ENCODE measurements at places on chromosomes 7 and 10. TPM values are rescaled to one million over a fixed set of nuclear protein-coding genes. Genes with fewer than 3 reads are reported as not detected.

- DNase-seq = no peak
These were observed 57.2 kb downstream of the CALML3 start for GRCh38 chr10:5581670-5582566.

GRCh38 chr7:28879105-28879504 is 79.0 kb downstream of the TRIL start:
- no peak for DNase-seq

DNA sequence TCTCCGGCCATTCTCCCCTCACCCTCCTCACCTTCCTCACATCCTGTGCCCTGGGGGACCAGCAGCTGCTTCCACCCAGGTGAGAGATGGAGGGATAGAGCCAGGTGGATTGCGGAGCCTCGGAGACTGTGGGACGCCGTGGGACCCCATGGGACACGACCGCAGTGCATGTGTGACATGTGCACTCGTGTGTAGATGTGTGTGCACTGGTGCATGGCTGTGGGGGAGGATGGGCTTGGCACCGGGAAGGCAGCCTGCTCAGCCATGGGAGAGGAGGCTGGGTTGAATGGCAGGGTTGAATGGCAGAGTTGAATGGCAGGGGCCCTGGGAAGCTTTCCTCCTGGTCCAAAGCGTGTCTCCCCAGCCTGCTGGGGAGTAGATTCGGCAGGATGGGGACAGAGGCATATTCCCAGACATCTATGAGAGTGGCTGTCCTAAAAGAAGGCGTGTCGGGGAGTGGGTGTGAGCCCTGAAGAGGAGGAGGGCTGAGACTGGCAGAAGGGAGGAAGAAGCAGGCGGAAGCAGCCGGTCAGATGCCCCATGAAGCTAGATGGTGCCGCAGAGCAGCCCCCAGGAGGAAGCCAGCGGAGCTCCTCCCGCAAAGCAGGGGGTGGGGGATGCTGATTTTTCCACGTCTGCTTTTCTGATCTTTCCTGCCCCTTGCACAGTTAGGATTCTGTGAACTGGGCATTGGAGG is 815 bp downstream of the GIMAP8 start:
- DNase-seq = peak; percentile 70

GRCh38 chr7:57417736-57418135 is 32.2 kb upstream of the ZNF716 start:
- DNase-seq = no peak

GRCh38 chr10:42556931-42557330 is 81.4 kb downstream of the ZNF33B start:
- DNase-seq = no peak

GRCh38 chr7:23918856-23919255 is 208.8 kb downstream of the STK31 start:
- DNase-seq = no peak

- DNase-seq = no peak
These were observed 96.4 kb downstream of the COBL start for GRCh38 chr7:51220226-51220625.

GRCh38 chr10:44340557-44340956 is 44.3 kb downstream of the CXCL12 start:
- no peak for DNase-seq

- DNase-seq = no peak
These were observed 78.7 kb upstream of the CXCL12 start for GRCh38 chr10:44463511-44464121.

DNA sequence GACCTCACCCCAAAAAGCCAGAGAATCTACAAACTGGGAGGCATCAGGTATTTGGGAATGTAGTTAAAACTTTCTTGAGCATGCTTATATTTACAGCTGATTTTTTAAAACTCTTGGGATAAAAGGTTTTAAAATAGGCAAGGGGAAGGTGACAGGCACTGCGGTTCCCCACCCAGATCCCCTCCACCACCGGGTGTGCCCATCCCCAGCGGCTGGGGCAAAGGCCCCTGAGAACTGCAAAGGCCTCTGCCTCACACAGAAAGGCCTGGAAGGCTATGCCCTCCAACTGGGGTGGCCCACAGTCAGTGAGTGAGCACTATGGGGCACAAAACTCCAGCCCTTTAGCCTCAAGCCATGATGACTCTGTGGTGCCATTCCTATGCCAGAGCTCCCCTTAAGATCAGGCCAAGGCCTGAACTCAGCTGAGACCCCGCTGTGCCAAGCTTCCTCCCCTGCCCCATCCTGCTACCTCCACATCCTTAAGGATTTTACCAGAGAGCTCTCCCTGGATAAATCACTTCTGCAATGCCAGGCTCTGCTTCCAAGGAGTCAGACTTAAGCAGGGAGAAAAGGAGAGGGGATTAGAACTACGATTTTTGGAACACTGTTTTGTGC is 299.1 kb downstream of the GRID1 start:
- no peak for DNase-seq

DNA sequence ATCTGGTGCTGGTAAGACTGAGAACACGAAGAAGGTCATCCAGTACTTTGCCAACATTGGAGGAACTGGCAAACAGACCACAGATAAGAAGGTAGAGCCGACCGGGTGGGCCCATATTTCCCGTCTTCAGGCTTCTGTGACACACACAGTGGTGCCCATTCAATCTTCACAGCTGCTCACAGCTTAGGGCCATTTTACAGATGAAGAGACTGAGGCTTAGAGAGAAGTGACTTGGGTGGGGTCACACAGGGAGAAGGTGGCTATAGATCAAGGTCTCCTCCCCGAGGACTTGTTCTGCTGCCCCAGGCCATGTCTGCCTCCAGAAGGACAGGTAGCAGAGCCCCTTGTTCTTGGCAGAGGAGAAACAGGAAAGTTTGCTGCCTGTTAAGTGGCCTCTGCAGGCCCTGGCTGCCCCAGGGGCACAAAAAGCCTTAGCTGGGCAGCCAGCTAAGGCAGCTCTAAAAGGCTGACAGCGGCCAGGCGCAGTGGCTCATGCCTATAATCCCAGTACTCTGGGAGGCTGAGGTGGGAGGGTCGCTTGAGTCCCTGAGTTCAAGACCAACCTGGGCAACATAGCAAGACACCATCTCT is 22.6 kb upstream of the MYH16 start:
- DNase-seq = no peak

- DNase-seq = no peak
These were observed 172.6 kb upstream of the CACNA2D1 start for GRCh38 chr7:82616059-82616728.

DNA sequence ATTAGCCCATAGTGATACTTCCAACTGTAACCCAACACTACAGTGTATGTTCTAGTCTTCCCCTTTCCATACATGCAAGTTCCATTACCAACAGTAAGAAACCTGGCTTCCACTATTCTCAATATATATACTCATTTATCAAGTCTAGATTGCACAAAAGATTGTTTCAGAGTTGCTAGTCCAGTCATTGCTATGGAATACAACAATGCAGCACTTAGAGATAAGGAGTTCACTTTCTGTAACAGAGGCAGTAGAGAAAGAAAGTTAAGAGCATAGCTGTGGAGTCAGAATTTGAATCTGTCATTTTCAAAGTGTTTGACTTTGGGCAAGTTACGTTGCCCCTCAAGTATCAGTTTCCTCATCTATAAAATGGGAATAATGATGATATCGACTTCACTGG is 90.1 kb downstream of the RTKN2 start:
- no peak for DNase-seq

TRPV5 gene
- total RNA-seq = not detected

ITPRID1 gene
- total RNA-seq = not detected

ANKRD1 gene
- total RNA-seq = 6,044 TPM

NT5C3A gene
- total RNA-seq = 34.4 TPM

Measured in psoas muscle (tissue), 8 donors.